ENCODE measurements at places on chromosomes 1 and 21.

DNA sequence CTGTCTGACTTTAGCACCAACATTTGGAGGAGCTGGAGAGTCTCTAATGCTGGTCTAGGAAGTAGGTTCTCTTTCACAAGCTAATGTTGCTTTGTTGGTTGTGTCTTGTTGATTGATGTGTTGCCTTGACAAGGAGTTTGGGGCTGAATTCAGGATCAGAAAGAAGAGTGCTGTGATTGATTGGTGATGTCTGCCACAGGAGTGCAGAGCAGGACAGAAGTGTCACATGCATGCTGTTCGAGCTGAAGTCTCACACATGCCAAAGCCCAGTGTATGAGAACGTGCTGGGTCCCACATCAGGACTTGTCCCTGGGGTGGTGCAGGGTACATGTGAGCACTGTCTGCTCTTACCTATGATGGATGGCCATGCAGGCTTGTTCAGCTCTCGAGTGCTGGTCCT, 694.4 kb downstream of the MATN1 start:
- no peak for DNase-seq

DNA sequence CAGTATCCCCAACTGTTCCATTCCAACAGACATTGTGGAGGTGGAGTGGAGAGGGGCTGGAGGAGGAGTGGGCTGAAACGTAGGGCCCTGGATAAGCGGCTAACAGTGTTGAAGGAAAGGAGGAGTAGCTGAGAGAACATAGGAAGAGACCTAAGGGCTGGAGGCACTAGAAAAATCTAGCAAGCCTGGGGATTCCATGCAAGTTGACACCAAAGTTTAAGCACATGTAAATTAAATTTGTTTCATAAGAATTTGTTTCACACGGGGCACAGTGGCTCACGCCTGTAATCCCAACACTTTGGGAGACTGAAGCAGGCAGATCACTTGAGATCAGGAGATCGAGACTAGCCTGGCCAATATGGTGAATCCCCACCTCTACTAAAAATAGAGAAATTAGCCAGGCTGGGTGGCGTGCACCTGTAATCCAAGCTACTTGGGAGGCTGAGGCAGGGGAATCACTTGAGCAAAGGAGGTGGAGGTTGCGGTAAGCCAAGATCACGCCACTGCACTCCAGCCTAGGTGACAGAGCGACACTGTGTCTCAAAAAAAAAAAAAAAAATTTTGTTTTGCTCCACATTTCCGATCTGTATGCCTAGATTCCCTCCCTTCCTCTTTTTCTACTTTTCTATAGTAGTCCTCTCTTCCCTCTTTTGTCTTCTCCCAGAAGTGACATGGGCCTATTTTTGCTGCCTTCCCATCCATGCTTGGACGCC, 530 bp upstream of the CD244 start:
- no peak for DNase-seq

DNA sequence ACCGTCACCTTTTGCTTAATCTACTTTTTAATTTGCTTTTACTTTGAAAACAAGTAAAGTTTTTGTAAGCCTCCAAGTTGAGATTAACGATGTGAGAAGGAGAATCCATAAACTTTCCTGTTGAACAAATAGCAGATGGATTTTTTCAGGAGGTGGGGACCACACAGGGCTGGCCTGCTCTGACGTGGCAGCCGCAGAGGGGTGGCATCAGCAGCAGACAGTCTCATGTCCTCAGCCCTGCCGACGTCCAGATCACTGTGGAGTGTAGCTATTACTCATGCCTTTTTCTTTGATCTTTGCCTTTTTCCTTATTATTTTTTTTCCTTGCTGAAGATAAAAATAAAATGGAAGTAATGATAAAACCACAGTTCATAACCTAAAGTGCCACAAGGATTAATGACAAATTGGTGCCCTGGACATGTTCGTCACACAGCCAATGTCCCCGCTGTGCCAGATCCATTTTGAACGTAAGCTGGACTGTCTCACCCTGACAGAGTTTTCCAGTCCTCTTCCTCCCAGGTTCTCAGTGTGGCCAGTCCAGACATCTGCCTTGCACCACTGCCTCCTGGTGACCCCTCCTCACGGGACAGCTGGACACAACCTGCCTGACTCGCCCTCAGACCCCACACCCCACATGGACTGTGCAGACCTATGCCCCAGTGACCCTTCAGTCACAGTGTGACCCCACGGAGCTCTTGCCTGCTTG, 15.4 kb upstream of the ZBTB21 start:
- DNase-seq = no peak

GRCh38 chr1:158930504-158930903, 848 bp upstream of the PYHIN1 start:
- DNase-seq = no peak

DNA sequence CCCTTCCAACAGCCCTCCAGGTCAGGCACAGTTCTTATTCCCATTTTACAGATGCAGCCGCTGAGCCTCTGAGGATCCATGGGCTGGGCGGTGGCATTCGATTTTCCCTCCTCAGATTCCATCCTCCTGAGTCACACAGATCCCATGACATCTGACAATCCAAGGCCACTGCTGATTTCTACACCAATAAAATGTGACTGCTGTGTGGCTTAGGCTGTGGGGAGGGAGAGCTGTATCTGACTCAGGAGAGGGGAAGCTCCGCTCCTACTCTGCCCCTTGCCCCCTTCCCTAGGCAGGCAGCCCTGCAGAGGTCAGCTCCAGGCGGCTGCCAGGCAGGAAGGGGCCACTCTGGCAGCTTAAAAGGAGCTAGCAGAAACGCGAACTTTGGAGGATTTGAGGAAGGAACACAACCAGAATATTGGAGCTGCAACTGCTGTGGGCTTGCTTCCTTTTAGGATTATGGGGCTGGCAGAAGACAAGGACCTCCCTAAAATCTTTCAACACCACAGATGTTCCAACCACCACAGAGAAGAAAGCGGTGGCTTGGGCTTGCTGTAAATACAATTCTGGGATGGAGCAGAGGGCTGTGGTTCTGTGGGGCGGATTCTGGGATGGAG, 50.0 kb downstream of the MRPL37 start:
- DNase-seq = no peak

DNA sequence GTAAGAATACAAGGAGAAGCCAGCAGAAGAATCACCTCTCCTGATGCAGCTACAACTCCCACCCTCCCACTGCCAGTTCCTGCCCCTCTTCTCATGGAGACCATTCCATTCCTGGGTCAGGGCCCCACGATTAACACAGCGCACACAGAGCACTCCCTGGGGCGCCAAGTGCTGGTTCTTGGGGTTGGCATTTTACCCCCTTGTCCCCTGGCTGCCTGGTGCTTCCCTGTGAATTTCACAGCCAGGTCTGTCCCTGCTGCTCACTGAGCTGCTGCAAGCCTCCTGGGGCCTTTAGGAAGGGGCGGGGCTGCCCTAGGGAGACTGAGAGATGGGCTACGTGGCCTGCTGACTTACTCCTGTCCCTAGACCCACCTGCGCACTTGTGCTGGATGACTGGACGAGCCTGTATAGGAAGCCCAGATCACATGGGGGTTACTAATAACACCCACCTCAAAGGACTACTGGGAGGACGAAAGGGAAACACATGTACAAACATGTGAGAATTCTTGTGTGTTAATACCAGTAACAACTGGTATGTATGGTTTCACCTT, 4.8 kb downstream of the ZNF672 start:
- no peak for DNase-seq

DNA sequence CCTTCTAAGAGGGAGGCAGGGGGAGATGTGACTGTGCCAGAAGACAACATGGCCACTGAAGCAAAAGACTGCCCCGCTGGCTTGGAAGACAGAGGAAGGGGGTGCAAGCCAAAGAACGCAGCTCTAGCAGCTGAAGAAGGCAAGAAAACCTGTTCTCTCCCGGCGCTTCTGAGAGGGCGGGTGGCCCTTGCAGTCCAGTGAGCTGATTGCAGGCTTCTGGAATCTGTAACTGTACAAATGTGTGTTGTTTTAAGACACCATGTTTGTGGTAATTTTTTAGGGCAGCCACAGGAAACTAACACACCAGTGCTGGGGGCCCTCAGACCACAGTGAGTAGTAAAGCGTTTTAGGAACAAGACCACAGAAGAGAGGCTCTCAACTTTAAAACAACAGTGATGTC, 47.0 kb downstream of the CD46 start:
- DNase-seq = no peak

Measured in SHP77 (cell line).